ENCODE measurements at places on chromosomes 6 and 20. TPM values are rescaled to one million over a fixed set of nuclear protein-coding genes. Genes with fewer than 3 reads are reported as not detected.

The LPIN3 gene
- total RNA-seq = 52.7 TPM

The MUC22 gene
- not detected for total RNA-seq

The NUP153 gene
- total RNA-seq = 33.3 TPM

The TRIM26 gene
- total RNA-seq = 52.6 TPM

The ECT2L gene
- not detected for total RNA-seq

The ADGRF5 gene
- total RNA-seq = 3.9 TPM

The TP53RK gene
- total RNA-seq = 8.2 TPM

The WFDC10B gene
- not detected for total RNA-seq

The RWDD2A gene
- total RNA-seq = 3.4 TPM

The PTK7 gene
- total RNA-seq = 9.4 TPM

The COL11A2 gene
- total RNA-seq = 0.52 TPM

The EYS gene
- 0.60 TPM for total RNA-seq

The CDH4 gene
- total RNA-seq = 0.16 TPM

The WASF1 gene
- total RNA-seq = 1.3 TPM

The GPLD1 gene
- 1.8 TPM for total RNA-seq

The HLA-DQA2 gene
- total RNA-seq = not detected

The SLC35A1 gene
- total RNA-seq = 27.5 TPM

The SDHAF4 gene
- total RNA-seq = 10.5 TPM

The VIP gene
- total RNA-seq = 6.7 TPM

Measured in mucosa of descending colon (tissue), 3 donors.